ENCODE measurements at places on chromosomes 3 and 15. TPM values are rescaled to one million over a fixed set of nuclear protein-coding genes. Genes with fewer than 3 reads are reported as not detected.

DNA sequence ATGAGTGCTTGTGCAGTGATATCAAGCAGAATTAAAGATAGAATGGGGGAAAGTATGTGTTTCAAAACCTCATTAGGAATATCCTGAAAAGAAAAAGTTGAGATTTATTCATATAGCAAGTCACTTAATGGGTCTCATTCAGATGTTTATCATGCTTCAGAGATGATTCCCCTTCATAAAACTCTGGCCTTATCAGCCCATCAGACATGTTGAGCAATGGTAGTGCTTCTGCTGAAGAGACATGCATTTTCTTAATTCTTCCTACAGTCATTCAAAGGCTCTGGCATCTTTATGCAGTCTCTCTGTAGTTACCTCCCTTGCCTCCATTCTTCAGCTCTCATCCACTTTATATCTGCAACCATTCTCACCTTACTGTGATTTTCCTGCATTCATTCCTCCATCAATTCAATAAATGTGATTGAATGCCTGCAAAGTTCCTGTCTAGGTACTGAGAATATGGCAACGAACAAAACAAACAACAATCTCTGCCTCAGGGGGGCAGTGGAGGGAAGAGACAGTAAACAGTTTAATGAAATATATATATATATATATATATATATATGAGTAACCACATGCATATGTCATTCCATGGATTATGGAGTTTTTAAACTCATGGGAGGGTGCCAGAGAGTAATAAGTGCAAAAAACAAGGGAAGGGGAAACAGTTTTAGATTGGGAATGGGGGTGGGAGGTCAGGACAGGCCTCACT lies 138.5 kb downstream of the NECTIN3 start:
- no peaks in the 10 kb centered on the region for H3K36me3 ChIP-seq
- no peaks in the 10 kb centered on the region for H3K4me1 ChIP-seq
- no peak overlapping the region for H3K27ac ChIP-seq
- no peak overlapping the region for H3K4me3 ChIP-seq
- DNase-seq, result no peak

- no peaks in the 10 kb centered on the region for H3K27me3 ChIP-seq
- H3K36me3 ChIP-seq, result no peaks in the 10 kb centered on the region
- H3K27ac ChIP-seq, result no peak overlapping the region
- no peak overlapping the region for H3K4me3 ChIP-seq
- DNase-seq, result no peak
These were observed 20.1 kb upstream of the BCL6 start for GRCh38 chr3:187765342-187765741.

DNA sequence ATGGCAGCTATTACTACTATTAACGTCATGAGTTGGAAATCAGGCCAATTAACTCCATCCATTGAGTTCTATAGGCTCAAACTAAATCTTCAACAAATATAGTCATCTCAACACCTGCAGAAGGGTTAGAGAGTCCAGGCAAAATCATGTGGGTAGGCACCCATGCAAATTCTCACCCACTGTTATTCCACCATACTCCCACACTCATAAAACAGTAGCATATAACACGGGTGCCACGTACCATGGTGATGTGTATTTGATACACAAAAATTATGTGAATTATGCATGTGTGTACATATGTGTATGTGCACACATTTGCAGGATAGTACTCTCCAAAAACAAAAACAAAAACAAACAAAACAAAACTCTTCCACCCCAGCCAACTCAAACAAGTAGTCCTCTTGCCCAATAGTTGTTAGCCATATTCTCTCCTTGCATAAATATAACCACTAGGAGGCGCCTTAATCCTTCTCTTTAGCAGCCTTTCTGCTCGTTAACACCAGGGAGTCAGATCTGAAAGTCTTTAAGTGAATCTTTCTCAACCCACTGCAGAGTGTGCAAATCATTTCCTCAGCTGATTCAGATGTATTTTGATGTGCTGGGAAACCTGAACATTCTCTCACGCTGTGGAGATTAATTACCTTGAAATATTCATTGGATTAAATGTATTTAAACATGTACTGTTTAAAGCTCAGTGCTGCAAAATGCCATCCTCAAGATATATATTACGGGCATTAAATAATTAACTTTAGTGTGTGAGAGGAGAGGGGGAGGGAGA lies 38.0 kb upstream of the COPB2 start:
- no peaks in the 10 kb centered on the region for H3K27me3 ChIP-seq
- no peak for DNase-seq
- H3K36me3 ChIP-seq, result no peaks in the 10 kb centered on the region
- no peak overlapping the region for H3K4me3 ChIP-seq

Gene SH2D7
- total RNA-seq, result not detected

GRCh38 chr15:67944010-67944641 lies 104.3 kb upstream of the RNU6-1 start:
- H3K36me3 ChIP-seq, result no peaks in the 10 kb centered on the region
- no peak for DNase-seq
- no peak overlapping the region for H3K4me3 ChIP-seq
- peaks cover 5% of the 10 kb centered on the region for H3K4me1 ChIP-seq

GRCh38 chr15:86590461-86590860 lies 510.8 kb downstream of the AGBL1 start:
- no peak for DNase-seq
- H3K27me3 ChIP-seq, result no peaks in the 10 kb centered on the region
- no peak overlapping the region for H3K27ac ChIP-seq
- no peaks in the 10 kb centered on the region for H3K4me1 ChIP-seq

GRCh38 chr15:99431661-99432091 lies 134.1 kb upstream of the MEF2A start:
- H3K4me3 ChIP-seq, result no peak overlapping the region
- H3K27ac ChIP-seq, result no peak overlapping the region
- H3K4me1 ChIP-seq, result peaks cover 57% of the 10 kb centered on the region
- H3K36me3 ChIP-seq, result no peaks in the 10 kb centered on the region
- no peaks in the 10 kb centered on the region for H3K27me3 ChIP-seq

DNA sequence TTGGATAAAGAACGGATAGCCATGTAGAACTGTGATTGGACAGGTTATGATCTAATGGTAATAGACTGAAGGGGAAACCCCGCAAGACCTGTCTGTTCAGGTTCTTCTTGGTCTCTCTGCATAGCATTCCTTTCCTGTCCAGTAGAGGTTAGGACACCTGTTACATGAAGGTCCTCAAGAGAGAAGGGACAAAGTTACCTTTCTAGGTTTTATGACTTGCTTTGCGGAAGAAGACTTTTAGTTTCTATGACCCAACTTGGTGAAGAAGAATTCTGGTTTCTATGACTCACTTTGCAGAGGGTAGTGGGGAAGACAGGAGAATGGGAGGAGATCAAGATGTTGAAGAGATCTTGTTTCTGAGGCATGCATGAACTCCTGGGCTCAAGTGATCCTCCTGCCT lies 97.9 kb upstream of the C3orf80 start:
- no peaks in the 10 kb centered on the region for H3K27me3 ChIP-seq
- H3K36me3 ChIP-seq, result no peaks in the 10 kb centered on the region

All from T-cell (primary cell).